ENCODE measurements at places on chromosomes 2 and 18. TPM values are rescaled to one million over a fixed set of nuclear protein-coding genes. Genes with fewer than 3 reads are reported as not detected.

Gene FBXO48
- 0.66 TPM for total RNA-seq

Gene SOCS6
- 5.4 TPM for total RNA-seq

- DNase-seq: no peak
- no peaks in the 10 kb centered on the region for H3K36me3 ChIP-seq
- no peak overlapping the region for H3K27ac ChIP-seq
- H3K4me1 ChIP-seq: peaks cover 21% of the 10 kb centered on the region
- no peaks in the 10 kb centered on the region for H3K27me3 ChIP-seq
- H3K4me3 ChIP-seq: no peak overlapping the region
These were observed 24.5 kb upstream of the TNP1 start for GRCh38 chr2:216884347-216884746.

- H3K4me1 ChIP-seq: no peaks in the 10 kb centered on the region
- no peak overlapping the region for H3K27ac ChIP-seq
- no peak for DNase-seq
- H3K27me3 ChIP-seq: no peaks in the 10 kb centered on the region
- no peak overlapping the region for H3K4me3 ChIP-seq
These were observed 18.1 kb upstream of the DNAH7 start for GRCh38 chr2:196086517-196087368.

GRCh38 chr2:8582651-8583399, 99.0 kb upstream of the ID2 start:
- H3K27me3 ChIP-seq: no peaks in the 10 kb centered on the region
- peaks cover 99% of the 10 kb centered on the region for H3K4me1 ChIP-seq
- H3K4me3 ChIP-seq: no peak overlapping the region
- H3K27ac ChIP-seq: peak overlapping the region; percentile 20

DNA sequence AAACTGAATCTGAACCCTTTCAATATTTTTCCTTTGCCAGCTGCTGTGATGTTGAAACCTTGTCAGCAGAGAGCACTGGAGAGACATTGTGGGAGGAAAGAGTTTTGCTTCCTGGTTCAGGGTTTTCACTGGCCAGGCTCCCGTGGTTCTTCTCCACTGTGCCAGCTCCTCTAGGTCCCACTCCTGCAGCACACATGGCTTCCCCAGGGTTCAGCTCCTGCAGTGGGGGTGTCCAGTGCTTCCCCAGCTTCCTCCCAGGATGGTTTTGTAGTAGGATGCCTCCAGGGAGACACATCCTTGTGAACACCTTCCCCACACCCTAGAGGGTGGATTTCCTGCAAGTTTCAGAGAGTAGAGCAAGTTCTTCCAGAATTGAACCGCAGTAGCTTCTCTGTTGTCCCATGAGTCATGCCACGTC, 24.0 kb upstream of the SULT1C3 start:
- H3K27ac ChIP-seq: no peak overlapping the region
- no peaks in the 10 kb centered on the region for H3K36me3 ChIP-seq
- H3K4me3 ChIP-seq: no peak overlapping the region
- no peak for DNase-seq
- no peaks in the 10 kb centered on the region for H3K4me1 ChIP-seq
- no peaks in the 10 kb centered on the region for H3K27me3 ChIP-seq

Gene CPO
- 0.19 TPM for total RNA-seq

DNA sequence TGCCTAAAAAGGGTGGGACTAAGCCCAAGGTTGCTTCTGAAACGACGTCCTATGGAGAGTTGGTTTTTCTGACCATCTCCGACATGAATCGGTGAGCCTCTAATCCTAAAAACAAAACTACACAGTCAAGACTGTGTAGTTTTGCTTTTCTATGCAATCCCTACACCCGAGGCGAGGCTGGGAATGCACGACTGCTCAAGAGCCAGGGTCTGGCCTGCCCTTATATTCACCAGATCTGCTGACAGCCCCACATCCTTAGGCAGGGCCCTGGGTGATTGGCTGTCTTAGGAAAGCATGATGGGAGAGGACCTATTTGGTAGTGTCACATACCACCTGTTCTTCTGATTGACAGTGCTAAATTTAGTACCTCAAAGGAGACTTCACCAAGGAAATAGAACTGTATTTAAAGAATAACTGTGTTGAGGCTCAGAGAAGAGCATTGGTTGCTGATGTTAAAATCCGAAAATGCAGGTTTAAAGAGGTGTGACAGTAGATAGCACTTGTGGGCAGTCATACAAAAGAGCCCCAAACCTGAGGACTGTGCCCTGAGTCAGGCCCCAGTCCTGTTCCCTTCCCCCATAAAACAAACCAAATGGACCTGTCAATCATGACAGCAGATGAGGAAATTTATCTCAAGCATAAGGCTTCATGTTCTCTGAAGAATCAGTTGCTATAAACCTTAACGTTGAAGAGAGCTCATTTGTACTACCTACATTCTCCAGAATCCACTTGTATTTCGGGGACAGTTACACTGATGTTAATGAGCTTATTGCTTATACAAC, at the start of gene TTN:
Gene TTN, minus strand, starts transcription at position 197 of the 782 bp plus-strand sequence. CDS start 2,781 bp downstream, outside the sequence.
- H3K27me3 ChIP-seq: no peaks in the 10 kb centered on the region
- no peaks in the 10 kb centered on the region for H3K4me1 ChIP-seq
- H3K4me3 ChIP-seq: no peak within 1 kb of the TSS
- H3K27ac ChIP-seq: no peak within 1 kb of the TSS
- peak; percentile 22 for DNase-seq

- no peaks in the 10 kb centered on the region for H3K36me3 ChIP-seq
- no peaks in the 10 kb centered on the region for H3K27me3 ChIP-seq
- H3K27ac ChIP-seq: no peak overlapping the region
- DNase-seq: peak; percentile 6
- H3K4me3 ChIP-seq: no peak overlapping the region
- H3K4me1 ChIP-seq: peaks cover 5% of the 10 kb centered on the region
These were observed 138.8 kb downstream of the ATAD2B start for GRCh38 chr2:23788100-23788499.

- no peak for DNase-seq
- no peaks in the 10 kb centered on the region for H3K4me1 ChIP-seq
- no peaks in the 10 kb centered on the region for H3K36me3 ChIP-seq
- no peaks in the 10 kb centered on the region for H3K27me3 ChIP-seq
These were observed 24.6 kb upstream of the FZD7 start for GRCh38 chr2:202009019-202009481.

DNA sequence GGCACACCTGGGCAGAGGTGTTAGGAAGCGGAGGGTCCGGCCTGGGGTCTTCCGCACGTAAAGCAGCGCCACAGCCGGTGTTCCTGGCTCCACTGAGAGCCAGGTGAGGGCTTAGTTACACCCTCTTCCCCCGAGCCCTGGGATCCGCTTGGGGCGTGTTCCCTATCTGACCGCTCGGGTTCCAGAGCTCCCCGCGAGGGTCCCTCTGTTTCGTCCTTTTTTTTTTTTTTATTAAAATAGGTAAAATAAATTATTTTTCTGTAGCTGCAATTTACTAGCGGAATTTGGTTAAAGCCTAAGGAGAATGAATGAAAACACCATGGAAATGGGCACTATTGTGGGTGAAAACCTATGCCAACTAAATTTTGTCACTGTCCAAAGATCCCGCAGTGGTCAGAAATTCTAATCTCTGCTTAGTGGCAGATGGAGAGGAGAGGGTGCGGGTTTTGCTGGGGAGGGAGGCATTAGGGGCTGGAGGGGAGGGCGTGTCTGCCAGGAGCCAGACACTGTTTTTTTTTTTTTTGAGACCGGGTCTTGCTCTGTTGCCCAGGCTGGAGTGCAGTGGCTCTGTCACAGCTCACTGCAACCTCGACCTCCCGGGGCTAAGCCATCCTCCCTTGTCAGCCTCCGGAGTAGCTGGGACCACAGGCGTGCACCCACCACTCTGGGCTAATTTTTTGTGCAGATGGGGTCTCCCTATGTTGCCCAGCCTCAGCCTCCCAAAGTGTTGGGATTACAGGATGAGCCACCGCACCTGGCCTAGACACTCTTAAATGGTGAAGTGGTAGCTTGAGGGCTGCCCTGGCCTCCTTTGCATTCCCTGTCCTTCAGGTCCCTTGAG, 834 bp downstream of the PDCL3 start:
- H3K4me3 ChIP-seq: peak overlapping the region; percentile 83
- H3K27me3 ChIP-seq: no peaks in the 10 kb centered on the region
- no peak for DNase-seq
- peaks cover 12% of the 10 kb centered on the region for H3K36me3 ChIP-seq
- peaks cover 10% of the 10 kb centered on the region for H3K4me1 ChIP-seq

DNA sequence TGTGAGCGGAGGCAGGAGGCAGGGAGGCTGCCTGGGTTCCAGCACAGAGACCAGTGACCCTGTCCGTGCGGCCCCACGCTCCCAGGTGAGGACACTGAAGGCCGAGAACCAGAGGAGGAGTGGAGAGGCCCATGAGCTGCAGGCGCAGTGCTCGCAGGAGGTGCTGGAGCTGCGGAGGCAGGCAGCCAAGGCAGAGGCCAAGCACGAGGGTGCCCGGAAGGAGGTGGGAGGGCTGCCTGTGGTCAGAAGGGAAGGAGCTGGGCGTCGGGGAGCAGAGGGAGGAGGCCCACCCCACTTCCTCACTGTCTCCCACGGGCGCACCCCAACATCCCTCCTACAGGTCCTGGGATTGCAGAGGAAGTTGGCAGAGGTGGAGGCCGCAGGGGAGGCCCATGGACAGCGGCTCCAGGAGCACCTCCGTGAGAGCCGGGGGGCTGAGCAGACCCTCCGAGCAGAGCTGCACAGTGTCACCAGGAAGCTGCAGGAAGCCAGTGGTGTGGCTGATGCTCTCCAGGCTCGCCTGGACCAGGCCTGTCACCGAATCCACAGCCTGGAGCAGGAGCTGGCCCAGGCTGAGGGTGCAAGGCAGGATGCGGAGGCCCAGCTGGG, 33.0 kb upstream of the SNED1 start:
- H3K36me3 ChIP-seq: no peaks in the 10 kb centered on the region
- no peak overlapping the region for H3K4me3 ChIP-seq
- no peaks in the 10 kb centered on the region for H3K27me3 ChIP-seq
- H3K4me1 ChIP-seq: no peaks in the 10 kb centered on the region
- H3K27ac ChIP-seq: no peak overlapping the region
- DNase-seq: no peak

- no peak for DNase-seq
- H3K36me3 ChIP-seq: no peaks in the 10 kb centered on the region
- no peaks in the 10 kb centered on the region for H3K27me3 ChIP-seq
- no peaks in the 10 kb centered on the region for H3K4me1 ChIP-seq
These were observed 79.7 kb downstream of the DDX1 start for GRCh38 chr2:15671409-15671808.

DNA sequence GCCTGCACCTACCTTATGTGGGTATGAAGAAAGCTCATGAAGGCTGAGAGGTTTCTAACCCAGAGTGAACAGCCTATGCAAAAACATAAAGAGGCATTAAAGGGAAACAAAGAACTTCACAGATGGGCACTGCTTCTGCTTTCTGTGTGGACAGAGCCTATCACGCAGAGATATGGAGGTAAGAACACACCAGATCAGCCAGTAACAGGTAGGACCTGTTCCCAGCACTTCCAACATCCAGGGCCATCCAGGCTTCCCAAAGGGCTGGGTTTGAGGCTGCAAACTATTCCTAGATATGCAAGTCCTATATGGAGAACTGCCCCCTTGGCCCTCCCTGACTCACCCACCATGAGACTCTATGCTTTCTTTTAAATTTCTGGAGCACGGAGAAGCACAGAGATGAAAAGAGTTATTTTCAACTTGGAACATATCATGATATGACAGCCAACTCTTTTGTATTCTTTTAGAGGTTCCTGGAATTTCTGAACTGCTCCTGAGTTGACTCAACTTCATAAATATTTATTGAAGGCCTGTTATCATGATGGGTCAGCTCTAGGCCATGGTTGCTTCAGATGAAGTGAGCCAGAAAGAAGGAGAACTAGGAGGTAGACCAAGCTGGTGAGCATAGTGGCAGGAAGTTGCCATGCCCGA, 77.4 kb upstream of the PPP1CB start:
- H3K4me1 ChIP-seq: no peaks in the 10 kb centered on the region
- no peak overlapping the region for H3K4me3 ChIP-seq
- DNase-seq: no peak
- H3K36me3 ChIP-seq: no peaks in the 10 kb centered on the region
- H3K27me3 ChIP-seq: no peaks in the 10 kb centered on the region

DNA sequence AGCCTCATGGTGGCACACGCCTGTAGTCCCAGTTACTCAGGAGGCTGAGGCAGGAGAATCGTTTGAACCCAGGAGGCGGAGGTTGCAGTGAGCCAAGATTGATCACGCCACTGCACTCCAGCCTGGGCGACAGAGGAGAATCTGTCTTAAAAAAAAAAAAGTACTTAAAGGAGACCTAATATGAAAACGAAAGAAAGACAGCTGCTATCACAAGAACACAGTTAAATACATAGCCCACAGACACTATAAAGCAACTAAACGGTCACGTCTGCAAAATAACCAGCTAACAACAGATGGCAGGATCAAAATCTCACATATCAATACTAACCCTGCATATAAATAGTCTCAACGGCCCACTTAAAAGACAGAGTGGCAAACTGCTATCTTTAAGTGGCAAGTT, 43.9 kb upstream of the TACR1 start:
- H3K4me3 ChIP-seq: no peak overlapping the region
- H3K27ac ChIP-seq: no peak overlapping the region
- DNase-seq: no peak
- H3K4me1 ChIP-seq: no peaks in the 10 kb centered on the region
- H3K27me3 ChIP-seq: no peaks in the 10 kb centered on the region

Gene IGFBP2
- 189 TPM for total RNA-seq

Data from thymus (tissue), 14 donors.